ENCODE measurements at places on chromosomes 11 and 22.

GRCh38 chr11:21343204-21343603, 673.8 kb downstream of the NELL1 start:
- DNase-seq = no peak

DNA sequence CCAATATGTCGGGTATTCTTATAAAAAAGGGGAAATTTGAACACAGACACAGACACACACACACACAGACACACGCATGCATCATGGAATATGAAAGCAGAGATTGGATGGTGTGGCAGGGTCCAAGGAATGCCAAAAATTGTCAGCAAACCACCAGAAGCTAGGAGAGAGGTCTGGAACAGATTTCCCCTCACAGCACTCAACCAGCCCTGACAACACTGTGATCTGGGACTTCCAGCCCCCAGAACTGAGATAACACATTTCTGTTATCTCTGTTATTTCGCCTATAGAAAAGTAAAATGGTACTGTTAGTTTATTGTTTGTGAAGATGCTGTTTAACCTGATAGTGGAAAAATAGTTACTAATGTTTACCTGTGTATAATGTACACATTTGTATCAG, 145.4 kb upstream of the ZBED5 start:
- no peak for DNase-seq

GRCh38 chr11:125215976-125216375, 51.4 kb downstream of the PKNOX2 start:
- DNase-seq = no peak

- DNase-seq = no peak
These were observed 18.7 kb downstream of the EHF start for GRCh38 chr11:34639545-34639944.
